Stimulated activated CD4-positive, alpha-beta T cell treated with anti-CD3 and anti-CD28 coated beads, TNF-alpha, amount 100 ng/mL, for 4 hours (primary cell): ENCODE measurements at places on chromosomes 3 and 15.

- no peak for DNase-seq
These were observed 38.4 kb upstream of the BFSP2 start for GRCh38 chr3:133361435-133361834.

DNA sequence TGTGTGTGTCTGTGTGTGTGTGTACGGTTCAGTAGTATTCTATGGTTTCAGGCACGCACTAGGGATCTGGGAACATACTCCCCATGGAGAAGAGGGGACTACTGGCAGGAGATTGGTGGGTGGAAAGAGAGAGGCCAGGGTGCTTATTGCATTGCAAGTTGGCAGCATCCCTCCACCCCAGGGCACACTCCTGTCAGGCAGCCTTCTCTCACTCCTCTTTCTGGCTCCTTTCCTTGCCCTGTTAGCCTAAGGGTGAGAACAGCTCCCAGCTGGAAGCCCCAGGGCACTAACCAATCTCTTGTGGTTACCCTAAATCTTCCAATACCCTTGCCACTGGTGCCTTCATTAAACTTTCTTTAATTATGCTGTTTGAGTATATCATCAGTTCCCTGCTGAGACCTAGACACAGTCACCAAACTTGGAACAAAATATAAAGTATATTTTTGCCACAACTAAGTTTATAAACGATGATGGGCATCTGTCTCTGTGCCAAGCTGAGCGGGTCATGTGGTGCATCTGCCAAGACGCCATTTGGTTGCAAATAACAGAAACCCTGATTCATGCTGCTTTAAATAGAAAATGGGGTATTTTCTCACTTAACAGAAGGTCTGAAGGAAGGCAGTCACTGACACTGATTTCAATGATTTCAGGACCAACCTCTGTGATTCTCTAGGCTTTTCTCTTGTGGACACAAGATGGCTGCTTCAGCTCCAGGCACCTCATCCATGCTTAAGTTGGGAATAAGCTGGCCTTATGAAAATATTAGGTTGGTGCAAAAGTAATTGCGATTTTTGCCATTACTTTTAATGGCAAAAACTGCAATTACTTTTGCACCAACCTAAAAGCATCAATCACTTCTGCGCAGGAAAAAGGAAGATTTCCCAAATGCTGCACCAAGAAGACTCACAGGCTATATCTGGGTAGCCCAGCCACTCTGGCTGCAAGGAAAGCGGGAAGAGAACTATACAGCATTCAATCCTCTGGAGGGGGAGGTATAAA lies 476.9 kb upstream of the PROK2 start:
- no peak for DNase-seq

DNA sequence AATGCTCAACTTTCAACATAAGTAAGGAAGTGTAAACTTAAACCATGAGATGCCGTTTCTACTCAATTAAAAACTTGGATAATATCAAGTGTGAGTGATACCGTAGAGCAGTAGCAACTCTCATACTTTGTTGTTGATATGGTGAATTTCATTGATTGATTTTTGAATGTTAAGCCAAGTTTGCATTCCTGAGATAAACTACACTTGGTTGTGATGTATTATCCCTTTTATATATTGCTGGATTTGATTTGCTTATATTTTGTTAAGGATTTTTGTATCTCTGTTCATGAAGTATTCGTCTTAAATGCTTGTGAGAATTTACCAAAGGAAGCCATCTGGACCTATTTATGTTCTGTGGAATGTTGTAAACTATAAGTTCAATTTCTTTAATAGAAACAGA lies 21.7 kb downstream of the SLMAP start:
- DNase-seq = no peak

DNA sequence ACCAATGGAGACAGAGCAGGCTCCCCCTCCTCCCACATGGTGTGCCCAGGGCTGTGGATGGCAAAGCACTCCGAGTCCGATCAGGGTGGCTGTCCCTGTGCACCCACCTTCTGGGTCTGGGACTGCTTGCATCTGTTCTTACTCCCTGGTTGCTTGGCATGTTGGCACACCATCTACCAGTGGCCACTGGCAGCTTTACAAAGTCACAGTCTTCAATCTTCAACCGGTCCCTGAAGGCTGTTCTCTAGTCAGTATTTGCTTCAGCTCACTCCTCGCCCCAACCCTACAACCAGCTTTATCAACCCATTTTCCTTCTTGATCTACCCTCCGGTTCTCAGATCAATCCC lies 14.8 kb downstream of the HOMER2 start:
- no peak for DNase-seq

- no peak for DNase-seq
These were observed 106.7 kb upstream of the AGBL1 start for GRCh38 chr15:85972805-85973540.

DNA sequence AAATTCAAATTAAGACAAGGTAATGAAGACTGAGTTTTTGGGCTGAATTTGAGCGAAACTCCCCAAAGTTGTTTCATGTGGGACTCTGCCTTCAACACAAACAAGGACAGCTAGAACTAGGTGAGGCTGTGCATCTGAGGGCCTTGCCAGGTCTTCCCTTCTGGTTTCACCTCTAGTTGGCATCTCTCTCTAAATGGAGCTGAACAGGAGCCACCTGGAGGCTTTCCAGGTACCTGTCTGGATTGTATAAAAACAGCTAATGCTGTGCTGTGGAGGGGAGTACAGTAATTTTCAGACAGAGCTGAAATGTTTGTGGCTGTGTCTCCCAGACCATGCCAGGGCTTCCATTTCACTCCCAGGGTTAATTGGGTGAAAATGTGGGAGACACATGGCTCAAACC lies 27.1 kb downstream of the TRIM71 start:
- DNase-seq = no peak

GRCh38 chr15:63941698-63942465 lies 104.4 kb downstream of the DAPK2 start:
- DNase-seq = no peak

DNA sequence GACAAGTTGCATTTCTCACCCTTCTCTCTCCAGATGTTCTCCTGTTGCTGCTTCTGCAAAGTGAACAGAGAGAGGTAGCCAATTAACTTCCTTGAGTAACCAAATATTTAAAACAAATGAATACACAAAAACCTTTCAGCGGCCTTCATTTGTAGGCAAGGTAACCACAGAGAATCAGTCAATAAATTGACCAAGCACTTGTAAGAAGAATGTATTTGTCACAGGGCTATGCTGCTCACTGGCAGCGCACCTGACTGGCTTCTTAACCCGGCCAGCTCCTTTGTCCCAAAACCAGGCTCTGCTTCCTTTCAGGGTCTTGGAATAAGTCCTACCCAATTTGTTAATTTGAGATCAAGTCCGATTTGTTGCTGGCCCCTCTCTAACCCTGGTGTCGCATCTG lies 43.5 kb upstream of the STXBP5L start:
- no peak for DNase-seq

DNA sequence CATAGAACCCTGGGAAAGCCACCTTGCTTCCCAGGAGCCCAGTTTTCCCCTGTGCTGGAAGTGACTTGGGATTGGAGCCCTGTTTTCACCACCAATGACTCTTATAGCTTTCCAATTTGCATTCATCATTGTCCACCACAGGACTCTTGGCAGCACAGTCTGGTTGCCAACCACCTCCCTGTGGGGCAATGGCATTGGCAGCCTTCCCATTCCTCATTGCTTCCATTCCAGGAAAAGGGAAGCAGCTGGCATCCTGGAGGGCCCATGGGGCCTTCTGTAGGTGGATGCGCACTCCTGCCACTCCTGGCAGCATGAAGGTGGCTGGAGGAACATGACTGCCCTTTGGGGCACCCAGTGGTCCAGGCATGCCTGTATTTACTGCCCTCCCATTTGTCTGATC lies 57.7 kb downstream of the FEM1B start:
- no peak for DNase-seq

GRCh38 chr3:38627956-38628355 lies 21.5 kb downstream of the SCN5A start:
- DNase-seq = no peak

DNA sequence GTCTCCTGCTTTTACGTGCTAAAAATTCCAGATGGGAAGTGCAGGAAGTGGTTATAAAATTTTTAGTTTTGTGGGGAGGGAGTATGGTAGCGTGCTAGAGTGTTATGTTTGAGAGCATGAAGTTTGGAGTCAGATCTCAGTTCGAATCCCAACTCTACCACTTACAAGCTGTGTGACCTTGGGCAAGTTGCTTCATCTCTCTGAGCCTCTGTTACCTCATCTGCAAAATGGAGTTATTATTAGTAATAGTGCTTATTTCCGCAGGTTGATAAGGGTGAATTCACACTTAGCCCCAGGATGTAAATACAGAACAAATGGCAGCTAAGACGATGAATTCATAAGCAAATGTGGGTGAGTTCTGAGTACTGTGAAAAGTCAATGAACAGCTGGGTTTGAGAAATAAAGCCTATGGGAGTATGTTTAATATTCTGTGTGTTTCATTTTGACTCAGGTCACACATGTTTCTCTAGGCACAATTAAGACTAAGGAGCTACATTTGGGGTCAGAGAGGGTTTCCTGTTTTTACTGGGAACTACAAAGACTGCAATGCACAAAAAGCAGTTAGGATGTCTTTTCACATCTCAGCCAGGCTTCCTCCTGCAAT lies 73.1 kb upstream of the FEZF2 start:
- no peak for DNase-seq

DNA sequence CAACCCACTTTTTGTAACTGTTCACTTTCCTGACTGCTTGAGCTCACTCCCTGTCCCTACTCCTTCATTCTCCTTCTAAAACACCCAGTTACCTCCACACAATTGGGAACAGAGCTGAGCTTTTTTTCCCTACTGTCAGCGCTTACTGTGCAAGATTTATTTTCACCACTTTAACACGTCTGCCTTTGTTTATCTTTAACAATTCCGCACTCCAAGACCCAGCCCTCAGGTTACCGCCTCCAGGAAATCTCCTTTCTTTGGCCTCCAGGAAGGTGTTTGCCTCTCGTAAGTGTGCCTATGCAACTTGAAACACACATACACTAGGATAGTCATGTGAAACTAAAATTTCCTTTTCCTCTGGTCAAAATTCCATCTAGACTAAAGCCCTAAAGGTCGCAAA lies 271.9 kb upstream of the TPRG1 start:
- DNase-seq = no peak

DNA sequence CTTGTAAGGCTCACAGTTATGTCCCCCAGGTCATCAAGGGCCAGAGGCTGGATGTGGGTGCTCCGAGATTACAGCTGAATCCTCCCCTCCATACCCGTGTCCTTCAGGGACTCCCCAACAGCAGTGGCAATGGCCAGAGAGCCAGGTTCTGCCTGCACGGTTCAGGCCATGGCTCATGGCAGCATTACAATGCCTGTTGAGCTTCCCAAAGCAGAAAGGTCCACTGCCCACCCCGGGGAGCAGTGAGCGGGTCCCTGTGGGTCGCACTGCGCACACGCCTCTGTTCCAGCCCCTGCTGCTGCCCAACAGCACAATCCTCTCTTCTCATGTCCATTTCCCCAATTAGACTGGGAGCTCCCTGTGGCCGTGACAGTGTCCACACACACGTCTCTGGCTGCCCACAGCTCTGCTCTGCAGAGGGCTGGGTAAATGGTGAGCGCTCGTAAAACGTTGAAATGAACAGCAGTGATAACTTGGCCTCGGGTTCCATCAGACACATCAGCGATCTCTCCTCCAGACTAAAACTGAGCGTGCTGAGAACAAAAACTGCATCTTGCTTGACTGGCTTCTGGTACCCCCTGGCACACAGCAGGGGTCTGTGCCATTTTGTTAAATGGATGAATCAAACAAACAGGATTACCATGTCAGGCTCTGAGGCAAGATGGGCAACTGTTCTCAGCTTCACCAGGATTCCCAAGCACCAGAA lies 80.4 kb downstream of the VGLL4 start:
- no peak for DNase-seq

- no peak for DNase-seq
These were observed 270.7 kb downstream of the THSD4 start for GRCh38 chr15:71386005-71386404.

- no peak for DNase-seq
These were observed 13.4 kb upstream of the HCN4 start for GRCh38 chr15:73382115-73382514.
